ENCODE measurements at places on chromosomes 6 and 20.
A peak's percentile ranks its signal among the peaks of the same experiment; 100 is the strongest.

DNA sequence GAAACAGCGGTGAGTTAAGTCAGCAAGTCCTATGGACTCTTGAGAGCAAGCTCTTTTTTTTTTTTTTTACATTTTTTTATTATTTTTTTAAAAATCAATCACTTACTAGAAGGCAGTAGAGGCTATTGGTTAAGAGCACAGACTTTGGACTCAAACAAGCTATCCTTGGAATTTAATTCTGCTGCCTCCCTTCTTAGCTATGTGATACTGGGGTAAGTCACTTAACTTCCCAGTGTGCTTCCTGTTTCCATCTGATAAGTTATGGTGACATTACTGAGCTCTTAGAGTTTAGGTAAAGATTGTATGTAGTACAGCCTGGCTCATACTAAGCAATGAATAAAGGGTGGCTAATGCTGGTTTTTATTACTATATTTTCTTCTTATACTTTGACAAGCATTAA is 770.5 kb upstream of the FLRT3 start:
- DNase-seq: no peak

GRCh38 chr20:39268491-39268951 is 306.4 kb downstream of the DHX35 start:
- DNase-seq: no peak

- DNase-seq: no peak
Measured at GRCh38 chr6:37317312-37318038, 36.3 kb upstream of the RNF8 start.

- no peak for DNase-seq
Measured at GRCh38 chr20:52601295-52601971, 370.7 kb upstream of the TSHZ2 start.

DNA sequence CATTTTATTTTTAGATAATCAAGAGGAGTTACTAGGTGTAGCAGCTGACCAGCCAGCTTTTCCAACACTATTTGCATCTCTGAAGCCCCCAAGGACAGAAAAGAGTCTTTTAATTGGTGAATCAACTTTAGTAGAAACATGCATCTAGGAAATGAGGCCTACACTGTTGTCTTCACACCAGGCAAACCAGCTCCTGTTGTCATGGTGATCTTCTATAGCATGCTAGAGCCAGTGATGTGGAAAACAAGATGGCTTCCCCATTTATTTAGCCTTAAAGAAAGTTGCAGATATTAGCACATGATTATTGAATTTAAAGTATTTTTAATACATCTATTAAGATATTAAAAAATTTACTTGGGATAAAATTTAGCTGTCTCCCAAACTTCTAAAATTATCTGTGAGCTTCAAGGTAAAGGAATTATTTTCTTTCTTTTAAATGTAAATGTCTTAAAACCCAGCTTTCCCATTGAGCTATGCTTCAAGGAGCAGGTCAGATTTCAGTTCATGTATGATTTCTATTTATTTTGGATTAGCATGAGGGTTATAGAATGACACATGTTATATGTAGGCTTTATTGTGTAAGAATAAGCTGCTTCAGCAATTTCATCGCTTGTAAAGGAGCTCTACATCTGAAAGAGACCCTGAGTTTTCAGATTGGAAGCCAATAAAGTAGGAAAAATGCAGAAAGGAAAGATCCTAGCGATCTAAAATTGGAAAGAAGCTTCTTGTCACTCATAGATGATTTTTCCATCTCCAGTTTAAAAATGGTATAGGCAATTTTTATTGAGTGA is 564.9 kb upstream of the CITED2 start:
- no peak for DNase-seq

DNA sequence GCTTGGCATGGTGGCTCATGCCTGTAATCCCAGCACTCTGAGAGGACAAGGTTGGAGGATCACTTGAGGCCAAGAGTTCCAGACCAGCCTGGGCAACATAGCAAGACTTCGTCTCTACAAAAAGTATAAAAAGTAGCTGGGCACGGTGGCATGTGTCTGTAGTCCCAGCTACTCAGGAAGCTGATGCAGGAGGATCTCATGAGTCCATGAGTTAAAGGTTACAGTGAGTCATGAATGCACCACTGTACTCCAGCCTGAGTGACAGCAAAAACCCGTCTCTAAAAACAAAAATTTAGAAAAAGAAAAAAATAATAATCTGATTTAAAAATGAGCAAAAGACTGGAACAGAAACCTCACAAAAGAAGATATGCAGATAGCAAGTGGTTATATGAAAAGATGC is 279.7 kb downstream of the RNGTT start:
- DNase-seq: no peak

- DNase-seq: no peak
Measured at GRCh38 chr6:109840796-109841195, 137.3 kb upstream of the GPR6 start.

DNA sequence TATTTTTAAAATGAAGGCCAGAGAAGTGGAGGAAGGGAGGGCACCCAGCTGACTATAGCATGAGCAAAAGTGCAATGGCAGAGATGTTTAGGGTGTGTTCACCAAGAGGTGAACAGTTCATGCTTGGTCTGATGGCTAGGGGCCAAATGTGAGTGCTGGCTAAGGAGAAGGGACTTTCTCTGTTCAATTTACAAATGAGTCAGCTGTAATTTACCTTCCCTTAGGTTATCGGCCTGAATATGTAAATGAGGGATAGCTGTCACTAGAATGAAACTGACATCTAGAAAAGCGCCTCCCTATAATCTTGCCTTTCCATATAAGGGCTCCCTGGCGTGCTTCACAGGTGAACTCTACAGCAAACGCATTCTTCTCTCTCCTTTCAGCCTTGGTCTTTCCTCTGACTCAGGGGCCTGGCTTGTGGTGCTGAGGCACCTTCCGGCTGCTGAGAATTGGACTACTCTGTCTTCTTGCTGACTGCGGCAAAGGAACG is 114.7 kb upstream of the BACH2 start:
- no peak for DNase-seq

DNA sequence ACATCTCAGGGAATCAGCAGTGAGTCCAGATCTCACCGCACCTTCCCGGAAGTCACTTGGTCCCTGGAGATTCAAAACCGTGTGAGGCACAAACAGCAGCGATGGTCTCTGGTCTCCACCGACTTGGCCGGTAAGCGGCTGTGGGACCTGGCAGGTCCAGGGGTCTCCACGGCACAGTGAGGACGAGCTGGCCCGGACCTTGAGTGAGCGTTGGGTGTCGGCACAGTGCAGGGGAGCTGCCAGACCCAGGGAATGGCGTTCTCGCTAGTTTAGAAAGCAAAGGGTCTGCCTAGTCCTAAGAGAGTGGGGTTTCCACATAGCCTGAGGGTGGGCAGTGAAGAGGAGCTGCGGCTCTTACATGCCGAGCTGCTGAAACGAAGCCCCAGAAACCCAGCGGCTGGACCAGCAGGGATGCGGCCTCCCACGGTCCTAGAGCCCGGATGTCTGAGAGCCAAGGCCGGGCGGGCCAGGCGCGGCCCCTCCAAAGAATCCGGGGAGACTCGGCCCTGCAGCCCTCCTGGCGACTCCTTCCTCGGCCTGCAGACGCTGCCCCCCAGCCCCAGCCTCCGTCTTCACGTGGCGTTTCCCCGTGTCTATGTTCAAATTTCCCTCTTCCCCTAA is 185.0 kb downstream of the ERMARD start:
- DNase-seq: peak; percentile 49

DNA sequence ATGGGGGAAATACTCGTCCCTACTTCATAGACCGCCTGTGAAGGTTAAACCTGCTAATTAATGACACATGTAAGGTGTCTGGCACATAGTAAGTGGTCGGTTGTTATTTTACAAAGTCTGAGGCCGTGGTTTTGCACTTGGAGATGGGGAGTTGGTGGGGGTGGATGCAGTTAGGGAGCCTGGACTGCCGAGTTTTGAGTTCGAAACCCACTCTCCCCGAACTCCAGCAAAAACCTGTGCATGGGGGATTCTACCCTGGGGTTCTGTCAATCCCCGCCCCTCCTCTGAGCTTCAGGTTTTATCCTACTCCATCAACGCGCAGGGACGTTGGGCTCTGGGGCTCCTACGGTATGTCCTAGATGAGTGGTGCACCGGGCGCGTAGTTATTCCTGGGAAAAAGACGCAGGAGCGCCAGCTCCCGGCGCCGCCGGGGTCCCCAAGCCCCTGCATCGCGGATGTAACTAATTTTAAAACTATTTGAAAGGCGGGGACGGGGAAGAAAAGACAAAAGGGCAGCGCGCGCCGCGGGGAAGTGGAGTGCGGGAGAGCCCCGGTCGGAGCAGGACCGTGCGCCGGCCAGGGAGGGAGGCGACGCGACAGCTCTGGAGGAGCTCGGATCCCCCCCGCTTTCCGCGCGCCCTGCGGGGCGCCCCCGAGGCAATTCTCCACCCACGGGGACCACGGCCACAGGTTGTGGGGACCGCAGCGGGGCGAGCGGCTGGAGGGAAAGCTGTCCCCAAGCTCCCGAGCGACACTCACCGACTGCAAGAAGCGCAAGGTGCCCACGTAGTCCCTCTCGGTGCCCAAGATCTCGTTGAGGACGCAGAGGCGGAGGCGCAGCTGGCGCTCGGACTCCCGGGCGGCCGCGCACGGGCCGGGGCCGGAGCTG is 672 bp downstream of the PREX1 start:
- no peak for DNase-seq
